Cortex of kidney (tissue), 1 donor: ENCODE measurements at places on chromosomes 16 and 17.

DNA sequence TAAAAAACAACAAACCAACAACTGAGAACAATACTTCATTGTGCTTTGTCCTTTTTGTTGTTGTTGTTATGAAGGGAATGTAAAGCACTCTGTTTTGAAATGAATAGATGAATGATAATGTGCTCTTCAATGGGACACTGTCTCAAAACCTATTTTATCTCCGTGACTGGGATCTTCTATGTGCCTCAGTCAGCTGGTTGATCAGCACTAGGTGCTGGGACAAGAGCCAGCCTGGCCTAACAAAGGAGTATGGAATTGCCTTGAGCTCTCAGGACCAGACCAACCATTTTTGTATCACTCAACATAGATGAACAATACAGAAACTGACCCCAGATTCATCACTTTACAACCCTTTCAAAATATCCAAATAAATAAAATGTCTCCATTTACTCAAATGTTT, 440.2 kb downstream of the KCNJ2 start:
- DNase-seq, result no peak

DNA sequence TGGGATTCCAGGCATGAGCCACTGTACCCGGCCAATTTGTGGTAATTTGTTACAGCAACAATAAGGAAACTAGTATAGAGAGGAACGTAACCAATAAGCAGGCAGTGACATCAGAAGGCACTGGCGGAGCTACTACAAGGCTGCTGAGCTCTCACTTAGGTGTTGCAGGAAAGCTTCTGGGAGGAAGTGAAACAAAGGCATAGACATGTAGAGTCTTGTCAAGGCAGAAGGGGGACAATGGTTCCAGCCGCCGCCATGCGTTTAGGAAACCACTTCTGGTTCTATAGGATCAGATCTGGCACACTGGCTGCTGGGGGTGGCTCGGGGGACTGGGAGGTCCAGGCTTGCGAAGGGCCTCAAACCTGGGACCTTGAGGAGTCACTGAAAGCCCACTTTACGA, 9.4 kb upstream of the CPSF4L start:
- DNase-seq, result no peak

GRCh38 chr17:42817866-42818265, 6.2 kb downstream of the BECN1 start:
- no peak for DNase-seq

DNA sequence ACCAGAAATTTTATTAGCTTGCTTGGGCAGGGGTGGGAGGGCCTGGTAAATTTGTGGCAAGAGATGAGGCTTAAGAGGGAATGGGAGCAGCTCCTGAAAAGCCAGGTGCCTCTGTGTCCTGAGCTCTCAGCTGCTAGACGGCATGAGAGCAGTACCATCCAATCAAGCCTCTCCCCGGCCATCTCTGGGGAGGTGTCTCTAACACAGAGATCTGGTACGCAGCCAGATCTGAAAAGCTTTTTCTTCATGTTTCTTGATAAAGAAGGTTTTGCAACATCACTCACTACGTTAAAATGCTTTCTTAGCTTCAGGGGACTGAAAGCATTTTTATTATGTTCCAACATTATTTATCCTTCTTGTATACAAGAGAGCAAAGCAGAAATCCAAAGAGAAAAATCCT, 488.2 kb downstream of the RBFOX1 start:
- no peak for DNase-seq

- DNase-seq, result no peak
Measured at GRCh38 chr17:49494986-49495841, at the start of gene NGFR. Gene NGFR, plus strand, starts transcription at chr17:49495293. Its CDS starts 125 bp downstream, at chr17:49495418.

DNA sequence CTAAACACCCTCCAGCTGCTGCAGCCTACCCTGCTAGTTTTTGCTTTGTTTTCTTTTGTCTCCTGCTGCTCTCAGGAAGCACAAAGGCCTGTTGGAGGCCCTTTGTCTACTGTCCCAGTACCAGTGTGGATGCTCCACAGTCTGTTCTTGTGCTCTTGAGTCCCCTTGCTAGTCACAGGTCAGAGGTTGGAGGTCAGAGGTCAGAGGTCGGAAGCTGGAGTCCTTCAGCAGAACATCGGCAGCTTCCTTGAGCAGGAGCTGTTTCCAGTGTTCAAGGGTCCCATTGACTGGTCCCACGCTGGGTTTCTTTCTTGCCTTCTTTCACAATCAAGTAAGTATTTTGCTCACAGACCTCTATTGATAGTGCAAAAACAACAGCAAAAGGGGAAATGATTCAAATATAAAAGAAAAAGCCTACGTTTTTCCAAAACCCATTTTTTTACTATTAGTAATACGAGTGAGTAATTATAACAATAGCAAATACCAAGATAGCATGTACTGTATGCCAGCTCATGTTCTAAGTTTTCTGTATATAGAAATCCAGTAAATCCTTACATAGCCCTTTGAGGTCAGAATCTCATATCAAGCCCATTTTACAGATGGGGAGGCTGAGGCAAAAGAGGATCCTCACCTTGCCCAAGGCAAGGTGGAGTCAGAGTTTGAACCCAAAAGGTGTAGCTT, 10.9 kb upstream of the IL34 start:
- no peak for DNase-seq

GRCh38 chr17:56351675-56352074, 198.4 kb downstream of the ANKFN1 start:
- DNase-seq, result no peak

GRCh38 chr17:8192070-8192815, 2.3 kb upstream of the BORCS6 start:
- DNase-seq, result no peak

DNA sequence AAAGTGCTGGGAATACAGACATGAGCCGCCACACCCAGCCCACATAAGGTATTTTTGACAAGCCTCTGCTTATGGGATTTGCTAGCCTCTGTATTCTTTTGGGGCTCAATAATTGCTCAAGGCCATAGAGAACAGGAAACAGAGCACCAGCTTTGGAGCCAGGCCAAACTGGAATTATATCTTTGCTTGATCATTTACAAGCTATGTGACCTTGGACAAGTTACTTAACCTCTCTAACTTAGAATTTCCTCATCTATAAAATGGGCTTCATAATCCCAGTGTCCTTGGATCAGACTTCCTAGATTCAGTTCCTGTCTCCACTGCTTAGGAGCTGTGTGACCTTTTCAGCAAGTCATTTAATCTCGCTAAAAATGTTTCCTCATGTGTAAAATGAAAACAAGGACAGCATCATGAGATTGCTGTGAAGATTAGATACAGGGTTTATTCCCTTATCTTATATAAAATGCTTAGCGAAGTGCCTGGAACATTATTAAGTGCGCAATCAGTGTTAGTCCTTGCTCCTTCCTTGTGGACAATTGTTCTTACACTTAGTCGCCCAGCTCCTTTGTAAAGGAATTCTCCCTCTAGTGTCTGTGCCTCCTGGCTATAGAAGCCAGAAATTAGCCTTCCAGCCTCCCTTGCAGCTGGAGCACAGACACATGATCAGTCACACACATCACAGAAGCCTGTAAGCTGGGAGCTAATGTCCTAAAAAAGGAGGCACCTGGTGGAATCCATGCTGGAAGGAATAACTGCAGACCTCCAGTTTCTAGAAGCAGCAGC, 16.6 kb downstream of the KRT9 start:
- no peak for DNase-seq

DNA sequence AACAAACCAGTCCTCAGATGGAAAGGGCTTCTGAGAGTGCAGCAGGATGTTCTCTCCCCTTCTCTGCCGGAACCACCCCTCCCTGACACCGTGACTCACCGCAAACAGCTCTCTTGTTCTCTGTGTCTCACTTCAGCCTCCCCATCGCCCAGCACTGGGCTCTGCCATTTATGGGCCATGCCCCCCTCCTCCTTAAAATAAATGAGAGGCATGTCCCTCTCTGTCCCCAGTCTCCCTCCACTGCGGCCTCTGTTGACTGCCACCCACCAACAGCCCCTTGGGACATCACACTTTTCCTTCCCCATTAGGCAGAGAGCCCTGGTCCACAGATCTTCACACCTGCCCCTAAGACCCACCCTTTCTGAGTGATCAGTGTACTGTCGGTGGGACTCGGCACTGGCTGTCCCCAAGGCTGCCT, 6.3 kb downstream of the CCDC102A start:
- no peak for DNase-seq

DNA sequence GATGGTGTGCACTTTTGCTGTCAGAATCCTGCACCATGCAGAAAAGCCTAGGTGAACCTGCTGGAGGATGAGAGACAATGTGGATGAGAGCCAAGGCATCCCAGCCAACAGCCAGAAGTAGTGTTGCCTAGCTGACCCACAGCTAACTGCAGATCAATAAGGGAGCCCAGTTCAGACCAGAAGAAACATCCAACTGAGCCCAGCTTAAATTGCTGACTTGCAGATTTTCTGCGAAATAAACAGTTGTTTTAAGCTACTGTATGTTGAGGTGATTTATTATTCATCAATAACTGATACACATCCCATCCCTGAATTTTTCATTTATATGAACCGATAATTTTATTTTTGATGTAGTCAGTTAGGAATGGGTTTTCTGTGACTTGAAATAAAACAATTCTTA, 39.2 kb upstream of the TOX3 start:
- DNase-seq, result no peak

DNA sequence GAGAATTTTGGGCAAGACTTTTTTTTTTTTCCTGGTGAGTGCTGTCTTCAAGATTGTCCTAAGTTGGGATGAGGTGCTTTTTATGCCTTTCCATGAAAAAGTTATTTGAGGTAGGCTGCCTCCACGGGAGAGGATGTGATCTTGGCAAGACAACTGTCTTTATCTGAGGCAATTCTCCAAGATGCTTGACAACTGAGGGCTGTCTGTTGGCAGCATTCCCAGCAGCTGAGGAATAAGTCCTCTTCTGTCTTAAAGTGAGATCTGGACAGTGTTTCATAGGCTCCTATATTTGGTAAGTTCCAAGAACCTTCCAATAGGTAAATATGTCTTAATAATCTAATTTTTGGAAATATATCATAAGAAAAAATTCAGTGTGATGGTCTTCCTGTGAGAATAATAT, 662.0 kb downstream of the CDH11 start:
- no peak for DNase-seq
